ENCODE measurements at places on chromosomes 5 and 9.

DNA sequence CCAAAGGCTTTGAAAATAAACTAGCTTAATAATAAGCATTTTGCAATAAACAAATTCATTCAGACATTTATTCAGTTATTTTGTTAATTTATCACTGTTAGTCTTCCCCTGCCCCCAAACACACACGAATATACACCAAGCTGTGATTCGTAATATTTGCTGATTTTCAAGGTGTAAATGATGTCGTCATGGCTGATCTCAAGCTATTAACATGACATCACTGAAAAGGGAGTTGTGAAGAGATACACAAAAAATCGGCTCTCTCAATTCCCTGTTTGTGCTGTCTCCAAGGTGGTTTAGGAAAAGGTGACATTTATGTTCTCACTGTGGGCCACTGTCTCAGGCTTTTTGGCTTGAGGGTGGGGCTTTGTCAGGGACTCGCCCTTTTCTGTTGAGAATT, 413.3 kb downstream of the CDH9 start:
- DNase-seq, result no peak

- DNase-seq, result no peak
These were observed 115.1 kb downstream of the MAPKAP1 start for GRCh38 chr9:125591888-125592287.

DNA sequence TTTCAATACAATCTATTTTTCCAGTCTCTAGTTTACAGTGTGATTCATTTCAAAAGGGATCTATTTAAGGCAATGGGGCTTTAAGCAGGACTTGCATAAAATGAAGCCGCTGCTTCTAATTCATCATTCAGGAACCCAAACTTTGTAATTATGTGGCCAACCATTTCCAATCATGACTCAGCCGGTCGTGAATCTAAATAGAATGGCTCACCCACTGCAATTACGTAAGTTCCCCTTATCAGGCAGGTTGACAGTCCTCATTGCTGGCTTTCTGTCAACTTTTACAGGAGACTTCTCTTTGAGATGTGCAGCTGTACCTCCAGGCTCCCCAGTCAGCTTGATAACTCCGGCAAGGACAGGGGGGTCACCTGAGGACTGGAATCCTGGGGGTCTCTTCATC, 152.8 kb upstream of the DAP start:
- DNase-seq, result peak; percentile 16

DNA sequence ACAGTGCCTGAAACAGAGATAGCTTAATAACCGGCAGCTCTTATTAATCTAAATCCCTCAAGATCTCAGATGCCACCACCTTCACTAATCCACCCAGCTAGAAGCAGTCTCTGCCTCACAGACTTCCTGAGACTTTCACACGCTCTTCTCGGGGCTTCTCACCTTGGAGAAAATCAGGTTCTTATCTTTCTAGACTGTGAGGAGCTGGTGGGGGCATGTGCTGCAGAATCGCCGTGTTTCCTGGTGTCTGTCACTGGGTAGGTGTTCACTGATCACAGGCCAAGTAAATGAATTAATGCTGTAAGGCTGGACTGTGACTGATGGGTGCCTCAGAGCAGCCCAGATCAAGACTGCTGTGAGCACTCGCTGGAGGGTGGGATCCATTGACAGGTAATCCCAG, 101.7 kb downstream of the PSD2 start:
- DNase-seq, result no peak

GRCh38 chr9:134929193-134930158, 11.8 kb upstream of the FCN1 start:
- no peak for DNase-seq

DNA sequence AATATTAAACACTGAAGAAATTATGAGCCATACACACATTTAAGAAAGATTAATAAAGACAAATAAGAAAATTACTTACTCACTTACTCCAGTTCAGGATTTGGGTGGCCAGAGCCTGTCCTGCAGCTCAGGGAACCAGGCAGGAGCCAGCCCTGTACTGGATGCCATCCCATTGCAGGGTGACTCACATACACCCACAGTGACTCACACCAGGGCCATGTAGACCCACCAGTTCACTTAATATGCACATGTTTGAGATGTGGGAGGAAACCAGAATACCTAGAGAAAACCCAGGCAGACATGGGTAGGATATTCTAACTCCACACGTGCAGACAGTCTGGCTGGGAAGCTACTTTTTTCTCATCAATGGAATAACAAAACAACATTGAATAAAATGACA, 49.6 kb upstream of the ADRB2 start:
- DNase-seq, result no peak

- DNase-seq, result peak; percentile 65
These were observed 98.9 kb upstream of the SPATA31D4 start for GRCh38 chr9:81829195-81829882.

GRCh38 chr9:108850293-108850897, 5.4 kb downstream of the ACTL7B start:
- no peak for DNase-seq

- no peak for DNase-seq
These were observed 138.7 kb upstream of the EFNA5 start for GRCh38 chr5:107809201-107810034.

GRCh38 chr5:32301891-32302290, 10.8 kb downstream of the MTMR12 start:
- no peak for DNase-seq

GRCh38 chr9:97411440-97411788, 482 bp upstream of the TDRD7 start:
- no peak for DNase-seq

GRCh38 chr5:100855295-100855694, 47.8 kb downstream of the ST8SIA4 start:
- DNase-seq, result no peak

- DNase-seq, result no peak
These were observed 17.0 kb upstream of the CDK20 start for GRCh38 chr9:87991151-87991870.

DNA sequence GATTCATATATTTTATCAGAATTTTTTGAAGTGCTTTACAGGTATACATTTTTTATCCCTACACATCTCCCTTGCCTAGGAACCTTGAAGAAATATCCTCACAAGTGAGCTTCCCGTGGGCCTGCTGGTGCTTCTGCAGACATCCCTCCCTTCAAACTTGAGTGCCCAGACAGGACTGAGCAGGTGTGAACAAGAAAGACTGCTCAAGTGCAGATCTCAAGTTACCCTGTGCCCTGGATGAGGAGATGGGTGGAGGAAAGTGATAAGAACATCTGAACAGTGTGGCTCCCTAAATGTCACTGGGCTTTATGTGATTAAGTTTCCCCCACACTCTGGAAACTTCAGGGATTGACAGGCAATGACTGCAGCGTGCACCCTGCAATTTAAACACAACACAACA, 209.8 kb downstream of the TLE1 start:
- no peak for DNase-seq

GRCh38 chr9:87875831-87876545, 6.7 kb upstream of the SPATA31E1 start:
- no peak for DNase-seq

DNA sequence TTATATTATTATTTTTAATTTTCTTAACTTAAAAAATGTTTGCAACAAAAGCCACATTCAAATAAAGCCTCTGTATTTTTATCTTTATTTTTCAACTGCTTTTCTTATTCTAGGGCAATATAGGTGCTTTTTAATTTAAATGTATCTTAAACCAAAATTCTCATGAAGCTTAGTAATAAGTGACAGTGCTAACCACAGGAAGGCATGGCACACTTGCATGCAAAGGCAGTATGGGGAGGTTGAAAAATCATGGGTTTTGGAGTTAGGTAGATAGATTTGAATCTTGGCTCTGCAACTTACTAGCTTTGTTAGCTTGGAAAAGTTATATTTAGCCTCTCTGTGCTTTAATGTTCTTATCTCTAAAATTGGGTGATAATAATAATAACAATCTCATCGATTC, 458.0 kb downstream of the DMAC1 start:
- DNase-seq, result no peak

DNA sequence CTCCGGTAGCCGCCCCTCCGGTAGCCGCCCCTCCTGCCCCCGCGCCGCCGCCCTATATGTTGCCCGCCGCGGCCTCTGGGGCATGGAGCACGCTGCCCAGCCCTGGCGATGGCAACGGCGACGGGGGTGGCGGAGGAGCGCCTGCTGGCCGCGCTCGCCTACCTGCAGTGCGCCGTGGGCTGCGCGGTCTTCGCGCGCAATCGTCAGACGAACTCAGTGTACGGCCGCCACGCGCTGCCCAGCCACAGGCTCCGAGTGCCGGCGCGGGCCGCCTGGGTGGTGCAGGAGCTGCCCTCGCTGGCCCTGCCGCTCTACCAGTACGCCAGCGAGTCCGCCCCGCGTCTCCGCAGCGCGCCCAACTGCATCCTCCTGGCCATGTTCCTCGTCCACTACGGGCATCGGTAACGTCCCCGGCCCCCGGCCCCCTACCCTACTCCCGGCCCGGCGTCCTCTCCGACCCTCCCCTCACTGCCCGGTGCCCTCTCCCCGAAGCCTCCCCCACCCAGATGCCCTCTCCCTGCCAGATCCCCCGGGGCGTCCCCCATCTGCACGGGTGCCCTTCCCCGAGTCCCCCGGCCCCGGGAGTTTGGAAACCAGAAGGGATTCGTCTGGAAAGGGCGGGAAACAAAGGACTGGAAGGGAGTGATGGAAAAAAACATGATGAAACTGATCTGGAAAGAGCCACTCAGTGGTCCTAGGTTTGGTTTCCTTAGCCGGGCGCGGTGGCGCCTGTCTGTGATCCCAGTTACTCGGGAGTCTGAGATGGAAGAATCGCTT, 417 bp downstream of the SRD5A1 start:
- DNase-seq, result no peak

DNA sequence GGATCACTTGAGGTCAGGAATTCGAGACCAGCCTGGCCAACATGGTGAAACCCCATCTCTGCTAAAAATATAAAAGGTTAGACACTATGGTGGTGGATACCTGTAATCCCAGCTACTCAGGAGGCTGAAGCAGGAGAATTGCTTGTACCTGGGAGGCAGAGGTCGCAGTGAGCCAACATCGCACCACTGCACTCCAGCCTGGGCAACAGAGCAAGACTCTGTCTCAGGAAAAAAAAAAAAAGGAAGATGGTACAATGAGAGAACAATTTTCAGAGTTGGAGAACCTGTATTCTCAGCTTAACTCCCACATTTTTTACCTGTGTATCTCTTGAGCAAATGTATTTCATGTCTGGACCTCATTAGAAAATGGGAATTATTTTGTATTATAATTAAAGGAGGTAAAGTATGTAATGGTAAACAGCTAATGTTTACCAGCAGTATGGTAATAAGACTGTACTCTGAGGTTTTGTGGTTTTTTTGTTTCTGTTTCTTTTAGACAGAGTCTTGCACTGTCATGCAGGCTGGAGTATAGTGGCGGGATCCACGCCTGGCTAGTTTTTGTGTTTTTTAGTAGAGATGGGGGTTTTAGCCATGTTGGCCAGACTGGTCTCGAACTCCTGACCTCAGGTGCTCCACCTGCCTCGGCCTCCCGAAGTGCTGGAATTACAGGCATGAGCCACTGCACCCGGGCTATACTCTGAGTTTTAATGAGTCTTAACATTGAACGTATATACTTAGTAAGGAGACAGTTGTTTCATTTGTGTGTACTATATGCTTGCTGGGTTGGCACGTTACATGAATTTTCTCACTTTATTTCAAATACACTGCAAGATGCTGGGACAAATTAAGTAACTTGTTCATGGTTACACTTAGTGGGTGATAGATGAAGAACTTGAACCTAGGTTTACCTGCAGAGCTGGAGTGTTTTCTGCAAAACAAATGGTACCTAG, 16.2 kb downstream of the UHRF2 start:
- DNase-seq, result no peak

- no peak for DNase-seq
These were observed 5.0 kb upstream of the HSPB3 start for GRCh38 chr5:54450542-54450941.

DNA sequence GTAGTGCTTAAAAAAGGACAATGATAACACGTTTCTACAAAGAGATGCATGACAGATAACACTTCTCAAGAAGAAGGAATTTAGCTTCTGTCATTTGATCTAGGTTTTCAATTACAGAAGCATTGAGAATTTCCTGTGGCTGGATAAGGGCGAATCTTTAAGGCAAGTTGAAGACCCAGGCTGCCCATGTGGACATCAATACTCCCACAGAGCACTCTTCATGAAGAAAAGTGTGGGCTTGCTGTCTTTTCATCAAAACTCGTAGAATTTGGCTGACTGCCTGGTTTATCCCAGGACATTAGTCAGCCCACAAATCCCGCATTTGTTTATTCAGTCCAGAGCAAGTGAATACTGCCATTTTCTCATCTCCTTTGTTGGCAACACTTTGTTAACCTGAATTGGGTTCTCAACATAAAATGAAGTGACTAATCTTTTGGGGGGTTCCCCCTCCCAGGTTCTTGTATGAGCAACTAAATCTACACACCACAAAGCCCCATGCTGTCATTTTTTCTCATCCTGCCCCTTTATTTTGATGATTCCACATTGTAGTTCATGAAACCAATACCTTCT, 43.4 kb upstream of the CDKN2B start:
- peak; percentile 56 for DNase-seq

DNA sequence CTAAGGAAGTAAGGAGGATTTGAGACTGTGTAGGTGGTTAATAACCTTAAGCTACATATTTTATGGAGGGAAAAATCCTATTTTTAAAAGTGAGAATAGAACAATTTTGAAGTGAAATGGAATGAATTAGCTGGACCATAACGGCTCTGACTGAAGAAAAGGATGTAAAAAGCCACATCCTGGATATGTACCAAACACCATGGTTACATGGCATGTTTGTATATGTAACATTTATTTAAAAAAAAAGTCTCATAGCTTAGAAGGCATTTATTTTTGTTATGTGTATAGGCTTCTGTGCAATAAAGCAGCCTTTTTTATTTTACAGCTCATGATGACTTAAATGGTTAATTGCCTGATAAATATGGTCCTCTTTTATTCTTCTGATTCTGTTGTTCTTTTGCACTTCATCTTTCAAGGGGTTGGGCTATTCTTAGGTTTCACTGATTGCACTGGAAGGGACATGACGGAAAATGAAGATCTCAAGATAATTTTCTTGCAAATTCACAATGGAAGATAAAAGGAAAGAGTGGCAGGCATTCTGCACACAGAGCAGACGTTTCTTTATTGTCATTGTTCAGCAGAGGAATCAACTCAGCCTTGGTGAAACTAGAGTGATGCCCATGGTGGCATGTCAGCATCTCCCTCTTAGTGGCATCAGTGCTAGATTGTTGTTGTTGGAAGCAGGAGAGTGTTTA, 63.1 kb downstream of the DOCK8 start:
- DNase-seq, result no peak

DNA sequence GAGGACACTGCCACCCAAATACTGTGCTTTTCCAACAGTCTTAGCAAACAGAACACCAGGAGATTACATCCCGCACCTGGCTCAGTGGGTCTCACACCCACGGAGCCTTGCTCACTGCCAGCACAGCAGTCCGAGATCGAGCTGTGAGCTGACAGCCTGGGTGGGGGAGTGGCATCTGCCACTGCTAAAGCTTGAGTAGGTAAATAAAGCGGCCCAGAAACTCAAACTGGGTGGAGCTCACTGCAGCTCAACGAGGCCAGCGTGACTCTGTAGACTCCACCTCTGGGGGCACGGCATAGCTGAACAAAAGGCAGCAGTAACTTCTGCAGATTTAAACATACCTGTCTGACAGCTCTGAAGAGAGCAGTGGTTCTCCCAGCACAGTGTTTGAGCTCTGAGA, 28.8 kb downstream of the EPB41L4A start:
- DNase-seq, result no peak

Data from NCI-H1048 (cell line).